Femur (tissue), 1 donor: ENCODE measurements at places on chromosomes 5 and 9.

DNA sequence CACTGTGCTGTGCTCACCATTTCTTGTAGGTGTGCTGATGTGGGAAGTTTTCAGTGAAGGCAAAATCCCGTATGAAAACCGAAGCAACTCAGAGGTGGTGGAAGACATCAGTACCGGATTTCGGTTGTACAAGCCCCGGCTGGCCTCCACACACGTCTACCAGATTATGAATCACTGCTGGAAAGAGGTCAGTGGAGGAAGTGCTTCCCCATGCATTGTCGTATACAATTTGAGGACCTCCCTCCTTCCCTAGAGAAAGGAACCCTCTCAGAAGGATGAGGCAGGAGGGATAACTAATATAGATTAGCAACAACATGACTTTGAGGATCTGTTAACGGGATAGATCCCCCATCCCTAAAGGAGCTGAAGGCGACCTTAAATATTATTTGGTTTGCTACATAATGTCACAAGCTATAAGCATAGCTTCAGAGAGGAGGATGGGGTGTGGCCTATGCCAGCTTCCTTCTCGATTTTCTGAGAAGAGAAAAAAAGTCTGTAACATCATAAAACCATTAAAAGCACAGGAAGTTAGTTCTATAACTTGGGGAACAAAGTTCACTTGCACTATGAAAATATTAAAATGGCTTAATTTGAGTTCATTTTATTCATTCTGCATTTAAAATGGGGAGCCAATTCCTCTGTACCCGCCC is 17.0 kb upstream of the CYFIP2 start:
- DNase-seq = no peak

DNA sequence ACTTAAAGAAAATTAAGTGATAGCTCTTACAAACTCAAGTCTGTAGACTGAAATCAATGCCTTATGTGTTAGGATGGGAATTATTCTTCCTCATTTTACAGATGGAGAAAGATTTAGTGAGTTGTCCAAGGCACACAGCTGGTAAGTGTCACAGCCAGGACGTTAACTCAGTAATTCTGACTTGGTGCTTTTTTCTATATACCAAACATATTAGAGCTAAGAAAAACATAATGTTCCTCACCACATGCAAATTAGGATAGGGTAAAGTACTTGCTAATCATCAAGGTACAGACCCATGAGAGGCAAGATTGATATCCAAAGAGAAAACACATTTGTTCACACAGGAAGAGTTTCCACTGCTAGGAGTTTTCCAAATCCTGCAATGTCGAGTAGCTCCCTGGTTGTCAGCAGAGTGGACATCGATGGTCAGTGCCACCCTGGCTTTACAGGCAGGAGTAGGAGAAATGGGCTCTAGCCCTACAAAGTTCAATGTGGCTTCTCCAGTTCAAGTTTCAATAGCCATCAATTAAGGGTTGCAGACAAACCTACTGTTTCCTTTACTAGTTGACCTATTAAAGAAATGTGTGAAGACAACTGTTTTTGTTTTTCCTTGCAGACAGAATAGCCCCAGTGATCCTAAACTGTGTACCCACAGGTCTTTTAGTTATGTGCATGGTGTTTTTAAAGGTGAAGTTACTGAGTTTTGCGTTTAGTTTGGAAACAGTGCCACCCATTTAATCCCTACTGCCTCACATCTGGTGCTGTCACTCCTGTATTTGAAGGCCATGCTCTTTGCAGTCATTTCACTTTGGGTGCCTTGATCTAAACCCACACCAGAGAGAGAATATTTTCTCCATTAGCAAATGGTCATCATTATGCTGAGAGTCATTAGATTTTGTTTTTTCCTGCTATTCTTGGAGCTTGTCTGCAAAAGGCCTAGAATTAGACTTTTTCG is 460.8 kb upstream of the SMARCA2 start:
- DNase-seq = no peak

DNA sequence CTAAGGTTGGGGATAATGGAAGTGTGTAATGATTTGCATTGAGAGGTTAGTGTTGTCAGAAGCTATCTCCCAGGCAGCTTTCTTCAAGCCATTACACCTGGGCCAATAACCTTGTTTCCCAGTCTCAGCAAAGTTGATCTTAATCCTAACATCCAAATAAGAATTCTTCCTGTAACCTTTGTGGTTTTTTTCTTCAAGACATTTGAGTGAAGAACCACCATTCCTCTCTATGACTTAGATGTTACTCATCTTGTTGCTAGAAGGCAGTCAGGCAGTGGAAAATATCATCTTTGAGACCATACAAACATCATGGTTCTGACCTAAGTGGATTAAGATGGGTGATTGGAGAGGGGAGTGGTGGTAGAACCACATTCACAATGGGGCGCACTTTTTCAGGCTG is 103.5 kb downstream of the NDUFAF2 start:
- DNase-seq = no peak

GRCh38 chr5:35188031-35188457 is 42.2 kb downstream of the PRLR start:
- DNase-seq = no peak

DNA sequence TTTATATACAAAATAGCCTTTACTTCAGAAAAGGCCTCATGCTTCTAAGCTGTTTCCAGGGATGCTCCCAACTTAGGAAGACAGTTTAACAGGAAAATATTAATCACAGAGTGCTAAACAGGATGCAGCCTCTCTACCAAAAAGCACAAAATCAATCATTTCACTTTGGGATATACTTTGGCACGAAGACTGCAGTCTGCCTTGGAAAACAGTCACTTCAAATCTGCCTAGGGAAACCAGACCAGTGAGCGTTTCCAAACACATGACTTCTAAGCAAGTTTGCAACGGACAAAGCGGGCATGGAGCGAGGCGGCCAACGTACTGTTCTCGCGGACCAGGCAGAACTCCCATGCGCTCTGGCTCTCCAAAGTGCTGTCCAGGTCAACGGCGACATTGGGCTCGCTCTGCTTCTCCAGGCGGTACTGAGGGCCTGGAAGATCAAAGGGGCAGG is 201.0 kb downstream of the MAPKAP1 start:
- peak; percentile 30 for DNase-seq

DNA sequence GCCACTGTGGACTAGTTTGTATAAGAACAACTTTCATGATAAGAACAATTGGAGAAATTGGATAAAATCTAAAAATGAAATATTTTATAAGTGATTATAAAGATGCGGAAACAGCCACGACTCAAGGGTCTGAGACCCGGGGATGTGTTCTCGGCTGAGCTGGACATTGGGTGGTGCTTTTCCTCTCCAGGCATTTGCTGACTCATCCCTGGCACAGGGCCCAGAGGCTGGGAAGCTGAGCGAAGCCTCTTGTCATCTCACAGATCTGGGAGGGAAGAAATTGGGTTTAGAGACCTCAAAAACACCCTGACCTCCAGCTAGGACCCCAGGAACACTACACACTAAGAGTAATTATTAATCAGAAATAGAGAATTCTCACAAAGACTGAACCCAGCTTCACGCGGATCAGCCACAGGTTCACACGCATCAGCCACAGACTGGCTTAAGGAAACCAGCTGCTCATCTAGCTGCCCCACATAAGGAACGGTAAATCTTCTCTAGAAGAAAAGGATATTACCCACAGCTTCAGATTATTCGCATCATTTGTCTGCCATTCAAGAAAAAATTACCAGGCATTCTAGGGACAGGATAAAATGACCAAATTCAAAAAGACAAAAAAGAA is 2.8 kb upstream of the OR2V1 start:
- DNase-seq = peak; percentile 56

DNA sequence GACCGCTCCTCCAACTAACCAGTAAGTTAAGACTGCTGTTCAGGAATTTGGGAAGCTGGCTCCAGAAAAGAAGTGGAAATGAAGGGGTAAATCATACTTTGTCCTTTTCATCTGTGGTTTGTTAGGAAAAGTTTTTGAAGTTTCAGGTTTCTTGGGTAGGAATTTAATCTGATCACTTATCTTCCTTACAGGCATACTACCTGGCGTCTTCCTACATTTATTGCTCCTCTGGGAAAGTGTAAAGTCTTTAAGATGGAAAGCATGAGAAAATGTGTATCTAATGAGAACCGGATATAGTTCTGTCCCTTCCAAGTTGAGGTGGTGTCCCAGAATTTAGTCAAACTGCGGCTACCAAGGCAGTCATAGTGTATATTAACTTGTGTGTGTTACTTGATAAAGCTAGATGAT is 1.3 kb downstream of the RASA1 start:
- DNase-seq = no peak

DNA sequence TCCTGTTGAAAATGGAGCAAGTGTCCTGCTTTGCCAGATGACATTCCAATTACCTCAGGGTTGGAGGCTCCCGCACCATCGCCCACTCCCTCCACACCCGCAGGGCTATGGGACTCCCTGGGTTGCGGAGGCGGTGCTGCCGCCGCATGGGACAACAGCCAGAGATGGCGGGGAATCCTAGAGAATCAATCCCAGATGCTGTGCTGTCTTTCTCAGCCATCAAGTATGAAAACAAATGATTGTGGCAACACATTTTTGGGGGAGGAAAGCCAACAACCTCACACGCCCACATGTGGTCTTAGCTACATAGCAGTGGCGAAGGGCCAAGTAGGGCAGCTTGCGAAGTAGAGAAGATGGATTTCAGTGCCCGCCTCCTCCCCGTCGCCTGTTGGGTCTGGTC is 46.7 kb downstream of the IL31RA start:
- DNase-seq = peak; percentile 60

- DNase-seq = no peak
These were observed 128.4 kb upstream of the IER5L start for GRCh38 chr9:129306318-129306973.

DNA sequence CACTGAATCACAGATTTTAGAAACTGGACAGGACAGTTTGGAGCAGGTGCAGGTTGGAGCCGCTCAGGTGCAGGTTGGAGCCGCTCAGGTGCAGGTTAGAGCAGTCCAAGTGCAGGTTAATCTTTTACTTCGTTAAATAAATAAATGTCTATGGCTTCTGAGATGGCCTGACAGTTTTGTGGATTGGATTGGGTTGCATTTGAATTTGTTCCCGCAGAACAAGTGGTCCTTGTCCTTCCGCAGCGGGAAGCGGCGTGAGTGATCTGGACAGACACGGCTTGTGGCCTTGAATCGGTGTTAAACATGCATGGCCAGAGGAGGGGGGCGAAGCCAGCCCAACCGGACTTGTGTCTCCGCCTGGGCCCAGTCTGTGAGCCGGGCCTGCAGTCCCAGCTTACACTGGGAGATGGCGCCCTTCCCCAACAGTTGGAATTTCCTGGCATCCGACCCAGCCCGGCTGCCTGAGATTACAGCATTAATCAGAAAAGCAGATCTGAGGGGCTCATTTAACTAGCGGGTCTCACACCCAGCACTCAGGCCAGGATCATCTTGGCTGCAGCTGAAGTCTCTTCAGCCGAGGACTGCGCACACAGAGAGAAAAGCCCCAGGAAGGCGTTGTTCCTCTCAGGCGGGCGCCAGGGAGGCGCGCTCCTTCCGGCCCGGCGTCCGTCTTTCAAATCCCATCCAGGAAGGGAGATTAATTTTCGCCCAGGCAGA is 1.5 kb upstream of the OLFM1 start:
- DNase-seq = peak; percentile 85

GRCh38 chr9:122176916-122177315 is 17.2 kb downstream of the MORN5 start:
- no peak for DNase-seq

DNA sequence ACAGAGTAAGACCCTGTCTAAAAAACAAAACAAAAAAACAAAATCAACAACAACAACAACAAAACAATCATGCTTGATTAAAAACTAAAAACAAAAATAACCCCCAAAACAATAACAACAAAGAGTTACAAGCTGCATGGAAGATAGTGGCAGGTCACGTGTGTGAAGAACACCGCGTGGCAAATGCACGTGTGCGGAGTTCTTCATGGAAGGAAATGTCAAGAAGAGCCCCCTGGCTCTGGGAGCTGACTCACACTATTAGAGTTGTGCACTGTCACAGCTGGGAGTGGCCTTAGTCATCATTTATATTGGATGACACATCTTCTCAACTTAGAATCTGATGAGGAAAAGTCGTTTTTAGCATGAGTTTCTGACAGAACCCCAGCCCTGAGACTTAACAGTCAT is 110.5 kb downstream of the JMY start:
- DNase-seq = no peak

GRCh38 chr9:132969783-132970182 is 8.7 kb upstream of the GFI1B start:
- no peak for DNase-seq

GRCh38 chr5:159310511-159310910 is 19.8 kb downstream of the IL12B start:
- DNase-seq = no peak

DNA sequence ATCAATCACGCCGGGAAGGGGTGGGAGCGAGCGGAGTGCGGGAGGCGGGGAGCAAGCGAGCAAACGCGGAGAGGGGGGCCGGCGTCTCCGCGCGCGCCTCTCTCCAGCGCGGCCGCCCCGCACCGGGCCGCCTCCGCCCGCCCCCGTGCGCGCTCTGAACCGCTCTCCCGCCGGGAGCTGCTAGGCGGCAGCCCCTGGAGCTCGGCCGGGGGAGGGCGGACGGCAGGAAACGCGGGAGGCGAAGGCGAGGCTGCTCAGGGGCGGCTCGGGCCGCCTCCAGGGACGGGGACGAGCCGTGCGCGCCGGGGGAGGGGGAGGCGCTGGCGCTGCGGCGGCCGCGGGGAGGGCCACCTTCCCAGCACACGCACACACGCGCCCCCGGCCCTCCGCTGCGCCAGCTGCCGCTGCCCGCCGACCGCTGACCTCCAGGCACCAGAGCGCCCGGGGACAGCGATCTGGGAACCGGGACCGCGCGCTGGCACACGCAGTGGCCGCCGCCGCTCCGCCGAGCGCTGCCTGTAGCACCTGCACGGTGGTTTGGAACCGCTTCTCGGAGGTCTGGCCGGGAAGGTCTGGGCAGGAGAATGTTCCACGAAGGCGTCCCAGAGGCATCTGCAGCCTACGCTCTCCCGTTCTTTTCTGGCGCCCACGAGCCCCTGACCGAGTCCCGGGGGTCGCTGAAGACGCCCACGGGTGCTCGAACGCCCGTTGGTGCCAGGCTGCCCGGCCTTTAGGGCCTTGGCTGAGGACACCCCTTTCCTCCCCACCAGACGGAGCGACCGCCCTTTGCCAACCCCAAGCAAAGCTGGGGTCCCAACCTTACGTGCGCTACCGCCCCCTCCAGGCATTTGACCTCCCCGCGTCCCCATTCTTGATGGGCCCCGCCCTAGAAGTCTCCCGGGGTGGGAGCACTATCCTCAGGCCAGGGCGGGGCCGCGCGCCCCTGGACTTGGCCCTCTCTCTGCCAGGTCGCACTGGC is at the start of gene GABBR2:
GABBR2 (minus strand) TSS at position 3 of the 979 bp plus-strand sequence. CDS start 198 bp downstream, outside the sequence.
- no peak for DNase-seq

GRCh38 chr9:36407122-36407723 is 7.2 kb upstream of the RNF38 start:
- peak; percentile 67 for DNase-seq

DNA sequence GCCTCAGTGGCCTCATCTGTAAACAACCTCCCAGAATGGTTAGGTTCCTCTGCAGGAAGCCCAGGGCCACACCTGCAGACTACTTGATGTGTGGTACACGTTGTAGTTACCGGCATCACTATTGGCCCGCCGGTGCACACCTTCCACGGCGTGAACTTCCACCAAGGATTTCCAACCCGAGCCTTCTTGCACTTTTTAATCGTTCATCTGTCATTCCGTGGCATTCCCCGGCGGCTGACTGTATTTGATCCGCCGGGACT is 5.3 kb upstream of the TRIM41 start:
- DNase-seq = no peak
